ENCODE measurements at places on chromosomes 4 and X.

- peak; percentile 13 for DNase-seq
These were observed 768 bp downstream of the MID2 start for GRCh38 chrX:107826238-107827029.

DNA sequence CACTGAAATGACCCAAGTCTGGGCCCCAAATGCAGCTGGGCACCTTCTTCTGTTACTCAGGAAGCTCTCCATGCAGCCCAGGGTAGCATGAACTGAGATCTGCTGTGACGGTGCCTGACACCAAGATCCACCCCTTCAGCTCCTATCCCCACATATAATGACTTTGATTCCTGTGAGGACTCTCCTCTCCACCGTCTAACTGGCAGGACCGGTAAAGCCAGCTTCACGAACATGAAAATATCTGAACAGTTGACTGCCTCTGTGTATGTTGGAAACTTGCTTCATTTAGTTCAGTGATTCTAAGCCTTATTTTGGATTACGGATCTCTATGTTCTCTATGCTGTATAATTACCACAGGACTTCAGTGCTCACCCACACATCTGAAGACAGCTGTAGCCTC is 115.5 kb upstream of the TMEM150C start:
- no peak for DNase-seq

GRCh38 chr4:123350191-123350544 is 46.4 kb upstream of the SPRY1 start:
- no peak for DNase-seq

DNA sequence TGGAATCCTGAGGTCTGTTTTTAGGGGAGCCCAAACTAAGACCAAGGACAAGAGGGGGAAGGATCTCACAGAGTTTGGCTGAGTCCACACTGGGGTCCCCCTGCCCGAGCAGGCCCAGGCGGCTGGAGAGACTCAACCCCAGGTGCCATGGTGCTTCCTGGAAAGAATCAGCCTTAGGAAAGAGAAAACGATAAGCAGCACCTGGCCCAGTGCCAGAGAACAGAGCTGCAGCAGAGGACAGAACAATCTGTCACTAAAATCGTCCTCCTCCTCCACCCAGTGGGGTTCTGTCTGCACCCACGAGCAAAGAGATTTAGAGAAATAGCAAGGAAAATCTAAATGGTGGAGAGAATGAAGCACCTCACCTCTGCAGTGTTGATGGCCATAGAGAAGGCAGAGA is 470.5 kb downstream of the BCOR start:
- no peak for DNase-seq

- DNase-seq = no peak
These were observed 158.4 kb downstream of the TENT5D start for GRCh38 chrX:80578517-80579105.

- no peak for DNase-seq
These were observed 534.9 kb upstream of the FMR1 start for GRCh38 chrX:147376601-147377422.

- no peak for DNase-seq
These were observed 53.4 kb downstream of the FHDC1 start for GRCh38 chr4:152989554-152989970.

DNA sequence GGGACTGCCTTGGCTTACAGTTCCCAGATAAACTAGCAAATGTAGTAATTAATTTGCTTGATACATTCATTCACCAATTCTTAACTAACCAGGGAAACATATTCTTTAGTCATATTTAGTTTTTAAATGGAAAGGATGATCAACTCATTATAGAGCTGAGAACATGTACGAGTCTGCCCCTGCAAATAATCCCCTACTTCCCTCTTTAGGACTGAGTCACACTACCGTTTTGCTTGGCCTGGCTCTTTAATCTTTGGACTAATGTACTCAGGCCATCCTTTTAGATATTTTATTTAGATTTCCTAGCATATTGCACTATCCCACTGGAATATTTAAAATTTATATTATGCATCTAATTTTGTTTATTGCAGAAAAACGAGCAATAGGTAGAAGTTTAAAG is 105.5 kb upstream of the LCORL start:
- no peak for DNase-seq

DNA sequence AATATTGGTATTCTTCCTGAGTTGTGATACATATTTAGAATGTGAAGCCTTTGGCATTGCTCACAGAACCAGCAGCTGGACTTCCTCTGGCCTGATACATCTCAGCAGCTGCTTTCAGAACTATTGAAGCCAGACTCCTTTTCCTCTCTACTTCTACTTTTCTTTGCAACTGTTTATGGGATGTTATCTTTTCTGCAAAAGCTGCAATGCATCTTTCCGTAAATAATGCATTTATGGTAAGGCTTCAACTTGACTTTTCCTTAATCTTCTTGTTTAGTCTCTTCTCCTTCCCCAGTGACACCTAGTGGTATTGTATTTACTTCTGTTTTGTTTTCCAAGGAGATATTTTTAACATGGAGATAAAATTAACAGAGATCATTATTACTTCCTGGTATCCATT is 1548.7 kb downstream of the PCDH7 start:
- DNase-seq = no peak

- DNase-seq = no peak
These were observed 27.1 kb upstream of the GRPEL1 start for GRCh38 chr4:7094916-7095315.

GRCh38 chr4:127533028-127533700 is 99.6 kb upstream of the INTU start:
- no peak for DNase-seq

All from 8988T (cell line).